Amniotic epithelial cell (primary cell): ENCODE measurements at places on chromosomes 13 and 19.

DNA sequence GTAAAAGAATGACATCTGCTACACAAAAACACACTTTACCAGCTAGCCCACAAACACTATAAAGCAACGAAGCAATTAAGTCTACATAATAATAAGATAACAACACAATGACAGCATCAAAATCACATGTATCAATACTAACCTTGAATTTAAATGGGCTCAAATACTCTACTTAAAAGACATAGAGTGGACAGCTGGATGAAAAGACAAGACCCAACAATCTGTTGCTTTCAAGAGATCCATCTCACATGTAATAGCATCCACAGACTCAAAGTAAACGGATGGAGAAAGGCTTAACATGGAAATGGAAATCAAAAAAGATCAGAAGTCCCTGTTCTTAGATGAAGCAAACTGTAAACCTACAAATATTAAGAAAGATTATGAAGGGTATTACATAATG, 2175.9 kb downstream of the PCDH9 start:
- no peak for DNase-seq

DNA sequence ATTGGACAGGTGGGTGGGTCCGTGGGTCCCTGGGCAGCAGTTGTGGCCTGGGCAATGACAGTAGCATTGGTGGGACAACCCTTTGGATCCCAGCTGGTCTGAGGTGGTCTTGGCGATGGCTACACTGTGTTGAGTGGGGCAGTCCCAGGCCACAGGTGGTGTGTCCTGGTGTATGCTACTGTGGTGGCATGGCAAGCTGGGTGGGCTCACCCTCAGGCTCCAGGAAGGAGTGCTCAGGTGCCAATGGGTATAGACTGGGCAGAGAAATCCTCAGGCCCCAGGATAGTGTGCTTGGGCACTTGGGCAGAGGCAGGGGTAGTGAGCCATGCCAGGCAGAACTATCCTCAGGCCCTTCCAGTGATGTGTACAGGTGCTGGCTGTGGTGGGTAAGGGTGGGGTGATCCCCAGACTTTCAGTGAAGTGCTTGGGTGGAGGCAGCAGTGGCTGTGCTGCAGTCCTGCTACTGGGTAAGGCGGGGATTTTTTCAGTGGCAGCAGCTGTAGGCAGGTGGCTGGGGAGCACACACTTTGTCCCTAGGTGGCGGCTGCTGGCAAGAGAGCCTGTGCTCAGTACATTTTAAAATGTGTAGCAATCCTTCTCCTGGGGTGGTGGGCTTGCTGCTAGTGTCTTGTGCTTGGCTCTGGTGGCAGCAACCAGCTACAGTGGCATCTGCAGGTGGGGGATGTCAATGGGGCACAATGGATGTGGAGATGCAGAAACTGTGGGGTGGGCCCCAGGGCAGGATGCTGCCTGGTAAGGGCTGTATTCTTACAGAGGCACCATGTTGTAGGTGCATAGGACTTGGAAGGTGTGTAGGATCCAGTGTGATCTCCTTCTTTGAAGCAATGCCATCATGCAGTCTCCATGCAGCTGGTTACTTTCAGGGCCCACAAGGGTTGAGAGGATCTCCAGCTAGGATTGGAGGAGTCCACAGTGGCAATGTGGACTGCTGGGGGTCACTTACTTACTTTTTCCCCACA, 64.9 kb downstream of the DNAJC3 start:
- DNase-seq: no peak

GRCh38 chr13:59801107-59801880, 362.4 kb downstream of the DIAPH3 start:
- no peak for DNase-seq

DNA sequence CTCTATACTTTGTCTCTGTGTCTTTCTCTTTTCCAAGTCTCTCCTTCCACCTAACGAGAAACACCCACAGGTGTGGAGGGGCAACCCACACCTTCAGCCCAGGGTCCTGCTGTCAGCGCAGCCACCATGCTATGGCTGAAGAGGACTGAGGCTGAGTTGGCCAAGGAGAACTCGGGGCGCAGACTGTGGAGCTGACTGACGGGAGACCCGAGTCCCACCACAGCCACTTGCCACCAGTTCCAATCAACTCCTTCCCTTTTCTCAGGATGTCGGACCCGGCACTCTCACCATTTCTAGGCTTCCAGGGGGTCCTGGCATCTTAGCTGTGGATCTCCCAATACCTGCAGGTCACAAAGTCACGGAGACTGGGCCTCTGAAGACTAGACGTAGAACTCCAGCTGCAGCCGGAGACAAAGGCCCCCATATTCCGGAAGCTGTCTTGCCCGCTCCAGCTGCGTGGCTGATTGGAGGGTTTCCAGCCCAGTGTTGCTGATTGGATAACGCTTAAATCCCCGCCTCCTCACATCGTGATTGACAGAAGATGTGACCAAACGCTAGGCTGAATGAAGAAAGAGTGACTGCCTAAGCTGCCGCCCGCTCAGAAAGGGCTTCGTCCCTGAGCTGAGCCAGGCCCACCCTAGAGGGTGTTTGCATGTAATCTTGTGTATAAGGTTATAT, 63.6 kb downstream of the ZNF429 start:
- DNase-seq: peak; percentile 90

GRCh38 chr13:91659256-91660075, 261.0 kb downstream of the GPC5 start:
- DNase-seq: no peak
